ENCODE measurements at places on chromosomes 6 and 20. TPM values are rescaled to one million over a fixed set of nuclear protein-coding genes. Genes with fewer than 3 reads are reported as not detected.

ZNF391 gene
- total RNA-seq, result 0.38 TPM

ARMH2 gene
- not detected for total RNA-seq

OARD1 gene
- total RNA-seq, result 6.7 TPM

BPIFB1 gene
- total RNA-seq, result not detected

PERP gene
- total RNA-seq, result 32.0 TPM

DACT2 gene
- total RNA-seq, result not detected

RNF39 gene
- not detected for total RNA-seq

RHAG gene
- not detected for total RNA-seq

ADTRP gene
- 0.38 TPM for total RNA-seq

All from dermis microvascular lymphatic vessel endothelial cell (primary cell).